HTR-8/SVneo (cell line): ENCODE measurements at places on chromosomes 7 and 10.

- no peak for DNase-seq
These were observed 3.5 kb downstream of the FAM180A start for GRCh38 chr7:135744938-135745702.

DNA sequence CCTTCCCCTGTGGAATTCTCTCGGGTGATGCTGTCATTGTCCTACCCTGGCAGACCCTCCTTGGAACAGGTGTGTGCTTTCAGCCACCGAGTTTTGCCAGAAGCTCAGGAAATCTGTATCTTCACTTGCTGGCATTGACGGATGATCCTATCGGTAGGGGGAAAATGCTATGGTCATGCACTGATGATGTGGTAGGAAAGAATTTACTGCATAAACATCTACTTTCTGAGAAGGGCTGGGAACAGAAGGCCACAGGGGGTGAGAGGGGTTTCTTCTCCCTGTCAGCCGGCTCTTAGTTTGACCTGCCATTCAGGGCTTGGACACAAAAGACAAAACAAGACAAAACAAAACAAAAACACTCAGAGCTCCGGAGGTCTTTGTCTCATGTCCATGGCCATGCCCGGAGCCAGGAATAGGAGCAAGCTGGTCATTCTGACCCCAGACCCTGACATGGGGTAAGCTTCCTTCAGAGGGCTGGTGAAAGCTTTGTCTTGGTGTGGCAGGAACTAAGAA lies 43.6 kb upstream of the CARD11 start:
- DNase-seq: peak; percentile 82

DNA sequence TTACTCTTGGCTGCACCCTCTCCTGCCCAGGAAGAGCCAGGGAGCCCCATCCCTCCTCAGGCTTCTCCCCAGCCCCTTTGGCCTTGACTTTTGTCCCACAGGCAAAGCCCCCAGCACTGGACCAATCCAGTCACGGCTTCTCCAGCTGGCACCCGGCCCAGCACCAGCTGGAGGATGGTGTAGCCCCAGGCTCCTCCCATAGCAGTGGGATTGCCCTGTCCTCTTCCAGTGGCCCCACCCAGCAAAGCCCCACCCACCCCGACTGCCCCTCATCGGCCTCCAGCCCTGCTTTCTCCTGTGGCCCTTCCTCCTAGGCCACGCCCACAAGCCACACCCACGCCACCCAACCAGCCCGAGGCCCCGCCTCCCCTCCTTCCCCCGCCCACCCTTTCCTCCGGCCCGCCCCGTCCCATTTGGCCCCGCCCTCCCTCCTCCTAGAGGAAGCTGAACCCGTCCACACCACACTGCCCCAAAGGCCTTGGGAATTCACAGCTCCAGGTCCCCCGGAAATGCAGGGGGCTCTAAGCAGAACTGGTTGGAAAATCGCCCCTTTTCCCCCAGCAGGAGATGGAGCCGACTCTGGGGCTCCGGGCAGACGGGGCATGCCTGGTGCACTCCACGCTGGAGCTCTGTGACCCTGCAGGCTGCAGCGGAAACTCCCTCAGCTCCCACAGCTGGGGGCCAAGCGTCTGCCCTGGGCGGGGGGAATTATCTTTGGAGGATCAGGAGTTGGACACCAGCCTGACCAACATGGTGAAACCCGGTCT lies 25.2 kb downstream of the GET4 start:
- DNase-seq: peak; percentile 97

DNA sequence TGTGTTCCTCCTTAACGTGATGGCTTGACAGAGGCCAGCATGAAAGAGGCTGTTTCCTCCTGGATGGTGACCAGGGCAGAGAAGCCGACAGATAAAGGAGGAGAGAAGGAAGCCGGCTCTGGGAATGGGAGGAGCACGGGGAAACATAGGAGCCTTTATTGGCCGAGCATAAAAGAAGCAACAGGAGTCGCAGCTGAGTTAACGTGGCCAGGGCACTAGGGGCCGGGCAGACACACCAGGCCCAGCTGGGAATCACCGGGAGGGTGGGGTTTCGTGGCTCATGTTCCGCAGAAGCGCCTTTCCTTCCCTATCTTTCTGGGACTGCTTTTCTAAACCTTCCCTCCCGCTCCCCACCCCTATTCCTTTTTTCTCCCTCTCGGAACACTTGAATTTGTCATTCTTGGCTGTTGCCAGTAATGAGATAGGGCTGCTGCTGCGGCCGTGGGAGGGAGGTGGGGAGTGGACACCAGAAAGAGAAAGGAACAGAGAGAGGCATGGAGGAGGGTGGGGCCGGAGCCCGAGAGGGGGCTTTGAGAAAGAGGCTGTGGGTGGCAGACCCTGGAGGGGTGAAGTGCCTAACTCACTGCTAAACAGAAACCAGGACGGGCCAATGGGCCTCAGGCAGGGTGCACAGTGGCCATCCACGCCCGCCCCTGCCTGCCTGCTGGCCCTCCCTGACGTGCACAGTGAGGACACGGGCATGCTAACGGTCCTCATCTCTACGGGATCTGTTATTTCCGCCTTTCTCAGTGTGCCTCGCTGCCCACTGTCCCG lies 65.2 kb downstream of the COL13A1 start:
- DNase-seq: peak; percentile 31

- no peak for DNase-seq
These were observed 6.0 kb downstream of the INSYN2A start for GRCh38 chr10:127190427-127190826.

DNA sequence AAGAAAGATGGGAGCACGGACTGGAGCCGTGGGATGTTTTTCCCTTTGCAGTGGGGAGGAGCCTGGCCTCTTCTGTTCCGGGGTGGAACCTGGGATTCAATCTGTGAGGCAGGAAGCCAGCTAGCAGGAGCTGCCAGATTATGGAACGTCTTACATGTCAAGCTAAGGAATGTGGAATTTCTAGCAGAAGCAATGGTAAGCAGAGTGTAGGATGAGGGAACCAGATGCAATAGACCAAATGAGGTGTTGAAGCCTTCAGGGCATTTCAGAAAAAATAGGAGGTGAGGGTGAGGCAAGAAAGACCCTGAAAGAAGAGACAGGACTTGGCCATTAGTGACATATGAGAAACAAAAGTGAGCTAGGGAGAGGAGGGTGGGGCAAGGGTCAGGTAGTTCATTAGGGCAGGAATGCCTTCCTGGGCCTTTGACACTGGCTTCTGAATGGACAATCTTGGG lies 105.5 kb downstream of the CHN2 start:
- no peak for DNase-seq

DNA sequence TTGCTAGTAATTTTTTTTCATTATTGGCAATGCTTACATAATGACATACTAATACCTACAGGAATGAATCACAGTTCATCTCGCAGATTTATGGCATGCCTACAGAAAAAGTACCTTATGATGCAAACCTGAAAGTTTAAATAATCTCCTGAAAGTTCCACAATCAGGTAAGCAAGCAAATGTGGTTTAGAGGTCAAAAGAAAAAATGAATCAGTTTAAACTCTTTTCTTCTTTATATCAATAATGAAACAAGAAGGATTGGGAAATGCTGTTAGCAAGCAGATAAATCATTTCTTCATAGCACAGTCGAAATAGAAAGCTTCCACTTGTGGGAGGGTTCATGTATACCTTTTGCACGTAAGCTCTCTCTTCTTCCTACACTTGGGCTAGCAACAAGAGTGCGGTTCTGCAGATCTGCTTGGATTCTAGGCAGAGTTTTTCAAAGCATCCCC lies 53.7 kb upstream of the MTPN start:
- no peak for DNase-seq

DNA sequence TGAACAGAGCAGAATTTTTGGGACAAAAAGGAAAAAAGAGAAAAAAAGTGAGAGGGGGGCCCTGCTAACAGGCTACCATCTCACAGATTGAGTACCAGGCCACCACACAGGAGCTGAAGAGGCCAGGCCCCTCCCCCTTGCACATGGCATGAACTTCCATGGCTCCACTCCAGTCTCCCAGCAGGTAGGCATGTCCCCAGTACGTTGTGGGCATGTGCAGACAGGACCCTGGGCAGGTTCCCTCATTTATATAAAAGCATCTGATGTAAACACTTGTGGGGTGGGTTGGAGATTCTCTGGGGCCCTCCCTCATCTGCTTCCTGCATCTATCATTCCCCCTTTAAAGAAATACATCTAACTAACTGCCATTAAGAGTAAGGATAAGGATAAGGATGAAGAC lies 45.0 kb upstream of the AKR1C1 start:
- DNase-seq: no peak

- no peak for DNase-seq
These were observed 41.4 kb downstream of the ZRANB1 start for GRCh38 chr10:124983321-124983720.

DNA sequence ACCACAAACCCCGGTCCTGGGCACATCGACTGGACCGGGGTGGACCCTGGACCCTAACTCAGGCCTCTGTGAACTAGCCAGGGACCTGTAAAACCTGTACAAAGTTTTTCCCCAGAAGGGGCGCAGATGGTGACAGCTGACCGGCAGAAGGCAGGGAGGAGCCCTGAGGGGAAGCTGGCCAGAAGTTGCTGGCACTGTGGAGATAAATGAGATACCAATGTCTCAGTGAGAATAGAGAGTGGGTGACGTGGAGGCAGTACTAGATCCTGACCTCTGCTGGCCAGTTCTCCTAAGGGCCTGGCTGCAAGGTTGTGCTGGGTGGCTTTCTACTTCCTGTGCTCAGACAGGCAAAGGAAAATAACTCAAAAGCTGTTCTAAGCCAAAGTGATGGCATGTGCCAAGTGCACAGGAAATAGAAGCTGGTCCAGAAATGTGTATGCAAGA lies 10.6 kb upstream of the TSPAN14 start:
- DNase-seq: no peak

DNA sequence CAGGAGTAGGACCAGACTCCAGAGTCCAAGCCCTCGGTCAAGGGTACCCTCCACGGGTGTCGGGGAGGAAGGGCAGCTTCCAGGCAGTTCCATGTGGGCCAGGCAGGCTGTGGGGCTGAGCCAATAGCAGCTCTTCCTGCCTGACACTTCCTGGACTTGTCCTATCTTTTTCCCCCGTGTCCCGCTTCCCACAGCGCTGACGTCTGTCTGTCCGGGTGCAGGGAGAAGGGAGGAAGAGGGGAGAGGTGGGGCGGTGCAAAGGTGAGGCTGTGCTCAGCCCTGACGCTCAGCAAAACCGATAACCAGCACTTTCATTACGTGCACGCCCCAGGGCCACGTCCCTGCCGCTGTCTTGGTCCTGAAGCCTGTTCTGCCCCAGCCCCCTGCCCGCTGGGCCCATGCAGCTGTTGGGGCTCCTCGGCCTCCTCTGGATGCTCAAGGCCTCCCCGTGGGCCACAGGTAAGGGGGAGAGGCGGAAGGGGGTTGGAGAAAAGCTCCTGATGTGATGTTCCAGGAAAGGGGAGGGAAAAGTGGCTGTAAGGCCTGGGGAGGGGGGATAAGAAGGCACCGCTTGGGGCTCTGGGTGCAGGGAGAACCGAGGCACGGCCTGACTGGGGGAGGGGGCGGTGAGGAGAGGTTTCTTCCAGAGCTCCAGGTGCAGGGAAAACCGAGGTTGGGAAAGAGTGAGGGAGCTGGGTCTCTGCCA lies at the start of gene MUC3A:
Gene MUC3A (plus strand): TSS at position 308 of the 706 bp plus-strand sequence. CDS start 91 bp downstream, at position 399.
- DNase-seq: no peak

DNA sequence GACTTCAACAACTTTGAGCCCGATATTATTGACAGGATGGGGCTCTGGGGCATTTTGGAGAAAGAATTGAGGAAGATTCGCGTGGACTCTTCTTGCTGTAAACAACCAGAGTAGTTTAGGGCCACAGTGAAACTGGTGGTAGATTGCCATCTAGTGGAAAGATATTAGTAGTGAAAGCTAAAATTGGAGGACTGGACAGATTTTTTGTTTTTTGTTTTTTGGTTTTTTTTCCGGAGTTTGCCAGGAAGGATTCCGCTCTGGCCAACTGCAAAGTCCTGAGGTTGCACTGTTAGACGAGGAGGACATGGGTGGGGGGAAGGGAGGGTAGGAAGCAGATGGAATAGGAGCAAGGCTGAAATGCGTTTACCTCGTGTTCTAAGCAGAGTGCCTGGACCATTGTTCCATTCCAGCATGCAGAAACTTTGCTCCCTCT lies 11.7 kb downstream of the NOBOX start:
- DNase-seq: peak; percentile 40

- peak; percentile 27 for DNase-seq
These were observed 25.4 kb downstream of the CYP2C9 start for GRCh38 chr10:94963901-94964300.
